Left ventricle myocardium superior (tissue), 1 donor: ENCODE measurements at places on chromosomes 6 and 20. TPM values are rescaled to one million over a fixed set of nuclear protein-coding genes. Genes with fewer than 3 reads are reported as not detected.

The SRMS gene
- not detected for total RNA-seq

The TRIM40 gene
- not detected for total RNA-seq

The SNAI1 gene
- total RNA-seq: 0.82 TPM

The NOX3 gene
- not detected for total RNA-seq

The DPPA5 gene
- not detected for total RNA-seq

The COL12A1 gene
- total RNA-seq: 9.5 TPM

The HLA-DMB gene
- total RNA-seq: 10.6 TPM

The MTFR2 gene
- total RNA-seq: 0.25 TPM

The SLC35D3 gene
- not detected for total RNA-seq

The C20orf141 gene
- not detected for total RNA-seq

The TMEM217 gene
- not detected for total RNA-seq

The RAET1L gene
- not detected for total RNA-seq

The KCNQ5 gene
- not detected for total RNA-seq

The SLC32A1 gene
- total RNA-seq: not detected

The COL11A2 gene
- 1.9 TPM for total RNA-seq

The MLN gene
- not detected for total RNA-seq

The CCM2L gene
- 9.2 TPM for total RNA-seq

The CARMIL1 gene
- total RNA-seq: 4.7 TPM

The OLIG3 gene
- not detected for total RNA-seq

The TRIM39 gene
- total RNA-seq: 9.0 TPM

The LGSN gene
- not detected for total RNA-seq

The CALHM4 gene
- 0.32 TPM for total RNA-seq

The CASS4 gene
- total RNA-seq: 0.55 TPM

The NRM gene
- 4.6 TPM for total RNA-seq

The NTSR1 gene
- total RNA-seq: not detected

The MANEA gene
- 4.3 TPM for total RNA-seq

The STMND1 gene
- total RNA-seq: not detected

The BANF2 gene
- total RNA-seq: not detected

The APOM gene
- 2.4 TPM for total RNA-seq

The DEFB121 gene
- total RNA-seq: not detected

The LYRM2 gene
- 30.7 TPM for total RNA-seq

The C6orf58 gene
- not detected for total RNA-seq

The HCK gene
- total RNA-seq: 4.4 TPM

The TSHZ2 gene
- total RNA-seq: 5.2 TPM

The MAP7 gene
- 3.9 TPM for total RNA-seq

The IL17A gene
- not detected for total RNA-seq

The MROH8 gene
- total RNA-seq: 4.4 TPM

The SMLR1 gene
- not detected for total RNA-seq

The MYLK2 gene
- 0.10 TPM for total RNA-seq

The OTOR gene
- not detected for total RNA-seq

The PI16 gene
- total RNA-seq: 4.1 TPM

The SLPI gene
- total RNA-seq: 21.9 TPM

The PHACTR2 gene
- 88.1 TPM for total RNA-seq

The FOXQ1 gene
- not detected for total RNA-seq

The NNAT gene
- 0.25 TPM for total RNA-seq

The DNAH8 gene
- total RNA-seq: not detected

The RIMS4 gene
- 0.12 TPM for total RNA-seq

The MUC21 gene
- not detected for total RNA-seq

The SYNGAP1 gene
- 6.2 TPM for total RNA-seq

The ALDH5A1 gene
- total RNA-seq: 31.2 TPM

The IGF2R gene
- total RNA-seq: 68.4 TPM
